GM23338 (cell line): ENCODE measurements at places on chromosomes 5 and 9.
A peak's percentile ranks its signal among the peaks of the same experiment; 100 is the strongest.

DNA sequence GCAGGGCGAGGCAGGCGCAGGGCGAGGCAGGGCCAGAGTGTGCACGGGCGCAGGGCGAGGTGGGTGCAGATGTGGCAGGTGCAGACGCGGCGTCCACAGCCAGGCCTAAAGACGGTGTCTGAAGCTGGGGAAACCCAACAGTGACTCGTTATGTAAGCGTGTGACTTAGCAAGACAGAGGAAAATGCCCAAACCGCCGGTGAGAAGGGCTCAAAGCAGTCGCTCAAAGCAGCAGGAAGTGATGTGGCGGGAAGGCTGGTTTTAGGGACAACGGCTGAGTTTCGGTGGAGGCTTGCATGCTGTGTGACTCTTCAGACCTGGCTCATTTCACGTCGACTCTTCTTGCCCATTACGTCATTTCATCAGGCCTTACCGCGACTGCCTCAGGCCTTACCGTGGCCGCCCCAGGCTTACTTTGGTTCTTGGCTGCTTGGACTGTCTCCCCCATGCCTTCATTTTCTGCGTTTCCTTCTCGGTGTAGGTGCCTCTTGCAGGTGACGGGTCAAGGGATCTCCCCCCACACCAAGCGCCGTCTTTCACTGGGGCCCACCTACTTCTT, 50.5 kb upstream of the EXOC3 start:
- peak; percentile 47 for DNase-seq
- H3K4me1 ChIP-seq: no peaks in the 10 kb centered on the region
- H3K36me3 ChIP-seq: no peaks in the 10 kb centered on the region

DNA sequence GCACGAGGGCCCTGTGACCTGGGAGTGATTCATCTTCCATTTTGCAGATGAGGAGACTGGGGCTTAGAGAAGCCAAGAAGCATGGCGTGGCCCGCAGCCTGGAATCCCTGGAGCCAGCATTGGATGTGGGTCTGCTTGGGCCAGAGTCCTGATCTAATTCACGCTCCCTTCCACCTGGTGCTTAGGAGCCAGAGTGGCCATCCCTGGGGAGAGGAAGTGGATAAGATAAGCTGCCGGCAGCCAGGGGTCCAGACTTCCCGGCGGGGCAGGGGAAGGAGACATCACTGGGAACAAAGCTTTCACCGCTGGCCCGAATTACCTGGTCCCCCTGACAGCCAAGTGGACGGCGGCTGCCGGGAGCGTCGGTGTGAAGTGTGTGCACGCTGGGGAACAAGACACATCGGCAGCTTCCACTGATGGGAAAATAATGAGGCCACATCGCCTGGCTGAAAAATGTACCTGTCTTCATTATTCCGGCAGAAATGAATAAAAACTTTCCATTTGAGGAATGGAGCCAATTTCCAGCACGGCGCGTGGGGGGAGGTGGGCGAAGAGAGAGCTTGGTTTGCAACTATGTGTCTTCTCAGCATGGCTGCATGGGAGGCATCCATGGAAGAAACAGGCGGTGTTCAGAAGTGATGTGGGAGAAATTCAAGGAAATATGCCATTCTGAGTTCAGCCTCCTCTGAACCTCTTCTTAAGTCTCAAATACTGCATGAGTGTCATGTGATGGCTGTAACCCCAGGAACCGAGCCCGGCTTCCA, 78.5 kb downstream of the OLFM1 start:
- H3K27ac ChIP-seq: no peak overlapping the region
- H3K36me3 ChIP-seq: no peaks in the 10 kb centered on the region
- H3K4me3 ChIP-seq: no peak overlapping the region
- DNase-seq: no peak
- no peaks in the 10 kb centered on the region for H3K4me1 ChIP-seq
- no peaks in the 10 kb centered on the region for H3K27me3 ChIP-seq

GRCh38 chr5:174418809-174419539, 305.4 kb upstream of the MSX2 start:
- no peaks in the 10 kb centered on the region; the same call in 1 of the 2 replicates for H3K4me1 ChIP-seq
- H3K27me3 ChIP-seq: peaks cover 3% of the 10 kb centered on the region; the same call in 1 of the 2 replicates
- no peak overlapping the region for H3K27ac ChIP-seq
- DNase-seq: peak; percentile 78
- peak overlapping the region; percentile 52 for H3K4me3 ChIP-seq

GRCh38 chr5:94397508-94397907, 220.9 kb downstream of the KIAA0825 start:
- H3K36me3 ChIP-seq: no peaks in the 10 kb centered on the region
- H3K4me1 ChIP-seq: peaks cover 21% of the 10 kb centered on the region
- no peak overlapping the region for H3K4me3 ChIP-seq

DNA sequence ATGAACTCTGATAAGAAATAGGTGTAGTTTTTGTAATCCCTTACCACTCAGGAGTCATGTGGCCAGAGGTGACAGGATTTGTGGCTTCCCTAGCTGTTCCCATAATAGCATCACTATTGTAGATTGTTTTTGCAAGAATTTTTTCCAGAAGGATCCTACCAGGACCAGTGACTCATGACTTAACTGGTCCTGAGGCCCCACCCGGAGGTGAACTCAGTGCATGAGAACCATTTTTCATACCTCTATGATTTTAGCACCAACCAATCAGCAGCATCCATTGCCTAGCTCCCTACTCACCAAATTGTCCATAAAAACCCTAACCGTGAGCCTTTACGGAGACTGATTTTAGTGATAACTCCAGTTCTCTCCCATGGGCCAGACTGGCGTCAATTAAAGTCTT, 484.8 kb downstream of the PSAT1 start:
- no peaks in the 10 kb centered on the region for H3K36me3 ChIP-seq
- DNase-seq: no peak
- no peaks in the 10 kb centered on the region for H3K27me3 ChIP-seq
- H3K27ac ChIP-seq: no peak overlapping the region

DNA sequence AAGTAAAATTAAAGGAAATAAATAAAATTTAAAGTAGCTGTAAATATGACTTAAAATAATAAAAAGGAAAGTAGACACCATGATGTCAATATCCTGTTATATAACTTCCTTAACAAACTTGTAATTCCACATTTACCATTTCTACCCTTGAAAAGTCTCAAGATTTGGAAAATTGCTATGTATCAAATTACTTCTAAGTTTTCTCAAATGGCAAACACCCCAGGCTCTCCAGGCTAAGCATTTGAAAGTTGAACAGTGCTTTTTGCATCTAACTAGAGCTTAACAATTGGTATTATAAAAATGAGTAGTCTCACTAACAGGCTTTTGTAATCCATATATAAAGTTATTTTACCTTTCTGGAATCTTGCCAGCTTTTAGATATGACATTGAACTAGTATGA, 41.5 kb upstream of the MACIR start:
- no peaks in the 10 kb centered on the region for H3K27me3 ChIP-seq
- H3K36me3 ChIP-seq: no peaks in the 10 kb centered on the region
- H3K4me1 ChIP-seq: peaks cover 4% of the 10 kb centered on the region; the same call in 1 of the 2 replicates
- H3K27ac ChIP-seq: no peak overlapping the region
- H3K4me3 ChIP-seq: no peak overlapping the region
- no peak for DNase-seq

GRCh38 chr9:94603259-94604160, 9.9 kb upstream of the FBP2 start:
- H3K4me3 ChIP-seq: no peak overlapping the region
- H3K36me3 ChIP-seq: no peaks in the 10 kb centered on the region
- no peaks in the 10 kb centered on the region for H3K27me3 ChIP-seq
- H3K4me1 ChIP-seq: peaks cover 10% of the 10 kb centered on the region; the same call in 1 of the 2 replicates
- DNase-seq: peak; percentile 93

- H3K4me1 ChIP-seq: no peaks in the 10 kb centered on the region
- DNase-seq: no peak
- H3K27ac ChIP-seq: no peak overlapping the region
Observed at GRCh38 chr5:153122403-153122802, 368.1 kb upstream of the GRIA1 start.

GRCh38 chr5:95728494-95729114, 2.5 kb upstream of the RHOBTB3 start:
- no peak overlapping the region for H3K4me3 ChIP-seq
- no peak overlapping the region for H3K27ac ChIP-seq
- H3K27me3 ChIP-seq: peaks cover 57% of the 10 kb centered on the region
- peak; percentile 63 for DNase-seq

DNA sequence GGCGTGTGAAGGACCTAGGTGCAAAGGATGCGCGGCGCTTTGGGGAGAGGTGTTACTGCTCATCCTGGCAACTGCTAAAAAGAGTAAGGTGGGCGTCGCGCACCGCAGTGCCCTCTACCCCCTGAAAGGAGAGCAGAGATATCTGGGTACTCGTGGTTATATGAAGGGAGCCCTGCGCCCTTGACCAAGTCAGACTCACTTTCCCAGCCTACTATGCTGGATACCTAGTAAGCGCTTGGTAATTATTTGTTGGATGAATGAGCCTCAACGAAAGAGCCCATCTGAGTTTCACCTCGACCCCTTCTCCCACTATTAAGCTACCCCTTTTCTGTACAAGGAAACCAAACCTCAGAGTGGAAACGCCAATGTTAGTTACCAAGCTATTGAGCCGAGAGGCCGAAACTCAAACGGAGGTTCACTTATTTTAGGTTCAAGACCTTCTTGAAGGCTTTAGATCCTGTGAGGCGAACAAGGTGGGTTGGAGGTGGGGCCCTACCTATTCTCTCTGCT, 8.0 kb downstream of the LHX6 start:
- peaks cover 41% of the 10 kb centered on the region for H3K4me1 ChIP-seq
- no peak for DNase-seq
- no peaks in the 10 kb centered on the region for H3K36me3 ChIP-seq

- H3K27ac ChIP-seq: peak overlapping the region; percentile 47; the same call in 1 of the 2 replicates
- no peaks in the 10 kb centered on the region for H3K27me3 ChIP-seq
- DNase-seq: no peak
- no peaks in the 10 kb centered on the region; the same call in 1 of the 2 replicates for H3K4me1 ChIP-seq
- H3K36me3 ChIP-seq: no peaks in the 10 kb centered on the region
- no peak overlapping the region for H3K4me3 ChIP-seq
Observed at GRCh38 chr5:95927927-95928723, 33.5 kb downstream of the ELL2 start.

DNA sequence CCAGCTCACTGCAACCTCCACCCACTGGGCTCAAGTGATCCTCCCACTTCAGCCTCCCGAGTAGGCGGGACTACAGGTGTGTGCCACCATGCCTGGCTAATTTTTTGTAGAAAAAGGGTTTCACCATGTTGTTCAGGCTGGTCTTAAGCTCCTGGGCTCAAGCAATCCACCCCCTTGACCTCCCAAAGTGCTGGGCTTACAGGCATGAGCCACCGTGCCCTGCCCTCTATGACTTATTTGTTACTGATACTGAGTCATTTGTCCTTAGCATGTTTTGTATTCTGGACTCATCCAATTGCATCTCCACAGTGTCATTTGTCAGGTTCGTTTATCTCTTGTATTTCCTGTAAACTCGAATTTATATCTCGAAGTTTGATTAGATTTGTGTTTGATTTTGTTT, 2.7 kb upstream of the ITK start:
- no peak overlapping the region for H3K4me3 ChIP-seq
- no peak for DNase-seq
- H3K27ac ChIP-seq: no peak overlapping the region
- no peaks in the 10 kb centered on the region for H3K4me1 ChIP-seq
- H3K27me3 ChIP-seq: no peaks in the 10 kb centered on the region

DNA sequence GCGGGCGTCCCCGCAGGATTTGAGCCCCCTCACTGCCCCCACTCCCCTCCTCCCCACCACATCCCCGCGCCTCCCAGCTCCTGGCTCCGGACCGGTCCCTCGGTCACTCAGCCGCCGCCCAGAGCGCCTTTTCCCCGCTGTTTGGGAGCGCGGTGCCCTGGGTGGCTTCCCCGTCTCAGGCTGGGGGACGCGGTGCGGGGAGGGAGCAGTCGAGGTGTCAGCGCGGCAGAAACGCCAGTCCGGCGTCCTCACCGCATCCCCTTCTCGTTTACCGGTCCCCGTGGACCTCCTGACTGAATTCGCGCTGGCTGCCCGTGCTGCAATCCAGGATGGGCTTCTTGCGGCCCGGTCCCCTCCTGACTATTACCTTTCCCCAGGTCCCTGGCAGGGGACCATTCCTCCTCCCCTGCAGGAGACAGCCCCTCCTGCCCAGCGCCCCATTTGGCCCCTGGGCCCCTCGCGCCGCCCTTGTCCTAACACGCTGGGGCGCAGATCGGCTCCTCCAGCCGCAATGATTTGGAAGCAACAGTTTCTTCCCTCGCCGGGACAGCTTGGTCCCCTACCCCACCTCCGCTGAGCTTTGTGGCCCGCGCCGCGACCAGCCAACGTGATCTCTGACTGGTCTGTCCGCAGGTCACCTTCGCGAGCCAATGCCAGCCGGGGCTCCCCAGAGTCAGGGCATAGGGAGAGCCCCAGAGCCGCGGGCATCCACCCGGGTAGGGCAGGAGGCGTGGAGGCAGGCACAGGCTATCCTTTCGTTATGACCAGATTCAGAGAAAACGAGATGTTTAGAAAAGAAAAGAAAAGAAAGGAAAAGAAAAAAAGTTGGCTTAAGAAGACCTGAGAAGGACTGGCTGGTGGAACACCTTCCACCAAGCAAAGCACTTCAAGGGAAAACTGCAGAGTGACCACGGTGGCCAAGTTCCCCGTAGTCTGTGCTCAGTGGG, 1.2 kb downstream of the ANKRD33B start:
- H3K4me1 ChIP-seq: peaks cover 18% of the 10 kb centered on the region; the same call in 1 of the 2 replicates
- no peaks in the 10 kb centered on the region for H3K36me3 ChIP-seq
- peak; percentile 62 for DNase-seq
- H3K27ac ChIP-seq: no peak overlapping the region
- H3K27me3 ChIP-seq: peaks cover 81% of the 10 kb centered on the region

- peaks cover 38% of the 10 kb centered on the region for H3K4me1 ChIP-seq
- no peak for DNase-seq
- no peak overlapping the region for H3K4me3 ChIP-seq
- H3K36me3 ChIP-seq: no peaks in the 10 kb centered on the region
- H3K27ac ChIP-seq: no peak overlapping the region
Observed at GRCh38 chr9:79689576-79689975, 117.8 kb downstream of the TLE4 start.
